ENCODE measurements at places on chromosomes 2 and 18.

DNA sequence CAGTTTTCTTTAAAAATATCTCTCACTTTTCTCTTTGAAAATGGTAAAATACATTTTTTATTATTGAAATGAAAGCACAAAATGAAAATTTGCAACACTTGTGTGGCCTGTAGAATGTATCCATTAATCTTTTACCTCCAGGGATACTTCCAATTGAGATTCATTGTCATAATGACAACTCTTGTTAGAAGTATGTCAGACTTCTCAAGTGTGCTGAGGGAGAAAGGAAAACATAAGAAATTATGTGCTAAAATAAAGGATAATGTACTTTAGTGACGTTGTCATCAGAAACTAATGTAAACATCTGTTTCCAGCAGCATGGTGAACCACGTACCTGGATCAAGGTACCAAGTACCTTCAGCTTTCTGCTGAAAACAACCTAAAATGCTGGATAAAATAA, 195.8 kb upstream of the STON1 start:
- no peak for DNase-seq

DNA sequence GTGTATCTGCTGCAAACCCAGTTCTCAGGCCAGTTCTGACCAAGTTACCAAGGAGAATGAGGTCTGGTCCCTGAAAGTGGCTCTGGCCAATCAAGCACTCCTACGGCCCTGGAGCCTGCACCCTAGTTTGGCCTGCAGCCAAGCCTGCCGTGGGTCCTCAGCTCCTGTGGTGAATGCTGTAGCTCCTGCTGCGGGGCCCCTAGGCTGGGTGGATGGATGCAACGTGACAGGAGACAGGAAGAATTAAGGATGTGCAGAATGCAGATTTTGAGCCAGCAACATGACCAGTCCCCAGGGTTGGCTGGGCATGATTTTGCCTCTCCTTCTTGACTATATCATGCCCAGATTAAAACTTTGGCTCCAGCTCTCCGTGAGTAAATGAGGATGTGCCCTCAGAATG, 97.2 kb downstream of the SMAD7 start:
- DNase-seq = no peak

DNA sequence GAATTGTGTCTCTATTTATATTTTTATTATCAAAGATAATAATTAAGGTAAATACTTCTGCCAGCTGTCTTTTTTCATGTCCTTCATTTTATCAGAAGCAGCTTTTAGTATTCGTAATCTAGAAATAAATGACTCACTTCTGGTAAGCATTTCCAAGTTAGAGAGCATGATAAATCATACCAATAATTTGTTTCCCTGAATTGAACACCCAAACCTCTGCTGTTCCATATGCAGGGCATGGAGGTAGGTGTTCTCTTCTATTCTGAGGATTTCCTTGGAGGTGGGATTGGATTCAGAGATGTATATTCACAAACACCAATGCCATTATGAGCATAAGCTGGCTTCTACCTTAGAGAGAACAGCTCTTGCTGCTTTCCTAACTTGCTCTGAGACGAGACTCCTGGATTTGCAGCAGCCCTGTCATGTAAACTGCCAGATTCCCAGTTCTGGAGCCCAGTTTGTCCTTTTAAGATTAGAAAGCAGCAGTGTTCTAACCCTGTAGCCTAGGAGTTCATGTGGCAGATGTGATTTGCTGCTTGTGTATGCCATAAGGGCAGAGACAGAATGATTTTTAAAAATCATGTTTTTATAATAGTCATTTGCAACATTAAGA, 47.5 kb downstream of the SKA1 start:
- DNase-seq = no peak

- no peak for DNase-seq
Observed at GRCh38 chr2:36512705-36513104, 85.3 kb downstream of the FEZ2 start.

- DNase-seq = no peak
Observed at GRCh38 chr2:177882501-177882900, 190.1 kb downstream of the PDE11A start.

DNA sequence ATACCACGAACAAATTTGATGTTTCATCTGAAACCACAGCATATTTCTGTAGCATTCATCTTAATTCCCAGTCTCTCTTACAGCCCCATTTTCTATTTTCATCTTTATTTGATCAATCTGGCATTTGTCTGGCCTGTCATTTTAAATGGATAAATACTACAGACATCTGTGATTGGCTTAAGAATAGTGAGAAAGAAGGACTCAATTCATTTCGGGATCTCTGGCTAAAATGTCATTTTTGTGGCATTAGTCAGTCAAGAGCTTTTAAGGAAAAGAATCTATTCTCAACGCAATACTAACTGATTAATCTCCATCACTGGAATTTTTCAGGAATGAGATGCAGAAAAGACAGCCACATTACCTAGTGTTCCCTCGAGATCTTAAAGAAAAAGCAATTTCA, 585.9 kb downstream of the IRS1 start:
- no peak for DNase-seq

Measured in NCI-H1105 (cell line).